Heart right ventricle (tissue), 16 donors: ENCODE measurements at places on chromosomes 1 and 21.
A peak's percentile ranks its signal among the peaks of the same experiment; 100 is the strongest.

DNA sequence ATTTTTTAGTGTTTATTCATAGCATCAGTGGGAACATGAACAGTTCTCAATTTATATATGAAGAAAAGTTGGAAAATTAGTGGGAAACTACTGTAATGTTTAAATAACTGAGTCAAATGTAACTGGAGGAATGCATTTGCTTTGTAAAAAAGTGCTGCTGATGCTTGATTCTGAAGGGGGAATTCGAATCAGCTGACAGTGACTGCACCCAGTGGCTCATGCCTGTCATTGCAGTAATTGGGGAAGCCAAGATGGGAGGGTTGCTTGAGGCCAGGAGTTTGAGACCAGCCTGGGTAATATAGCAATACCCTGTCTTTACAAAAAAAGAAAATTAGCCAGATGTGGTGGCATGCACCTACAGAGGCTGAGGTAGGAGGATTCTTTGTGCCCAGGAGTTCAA is 398.4 kb downstream of the ZP4 start:
- H3K4me1 ChIP-seq = peaks cover 10% of the 10 kb centered on the region
- no peaks in the 10 kb centered on the region for H3K36me3 ChIP-seq
- H3K27ac ChIP-seq = no peak overlapping the region
- H3K27me3 ChIP-seq = no peaks in the 10 kb centered on the region
- DNase-seq = no peak
- H3K4me3 ChIP-seq = no peak overlapping the region

- no peak overlapping the region for H3K27ac ChIP-seq
- H3K27me3 ChIP-seq = peaks cover 20% of the 10 kb centered on the region
- no peaks in the 10 kb centered on the region for H3K36me3 ChIP-seq
- no peak overlapping the region for H3K4me3 ChIP-seq
Observed at GRCh38 chr1:152141971-152142584, 16.9 kb downstream of the RPTN start.

DNA sequence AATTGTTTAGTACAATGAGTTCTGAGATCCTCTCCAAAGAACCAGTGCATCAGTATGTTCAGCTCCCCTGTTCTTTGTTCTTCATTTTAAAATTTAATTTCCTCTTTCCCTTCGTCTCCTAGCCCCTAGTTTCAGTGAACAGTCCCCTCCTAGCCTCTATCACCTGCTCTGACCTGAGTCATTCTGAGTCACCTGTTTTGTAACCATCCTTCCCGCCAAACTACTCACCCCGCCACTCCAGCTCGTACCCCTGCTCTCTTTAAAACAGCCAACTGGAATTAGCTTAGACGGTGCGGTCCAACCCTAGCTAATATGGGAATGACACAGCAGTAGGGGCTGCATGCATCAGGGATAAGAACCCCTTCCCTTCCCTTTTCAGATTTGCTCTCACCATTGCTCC is 16.8 kb upstream of the ERVH48-1 start:
- H3K27me3 ChIP-seq = no peaks in the 10 kb centered on the region
- peaks cover 11% of the 10 kb centered on the region for H3K4me1 ChIP-seq
- no peaks in the 10 kb centered on the region for H3K36me3 ChIP-seq
- H3K4me3 ChIP-seq = no peak overlapping the region
- no peak for DNase-seq
- no peak overlapping the region for H3K27ac ChIP-seq

GRCh38 chr1:196088541-196088940 is 519.7 kb downstream of the KCNT2 start:
- H3K27me3 ChIP-seq = no peaks in the 10 kb centered on the region
- no peak for DNase-seq
- no peak overlapping the region for H3K4me3 ChIP-seq
- no peaks in the 10 kb centered on the region for H3K4me1 ChIP-seq

DNA sequence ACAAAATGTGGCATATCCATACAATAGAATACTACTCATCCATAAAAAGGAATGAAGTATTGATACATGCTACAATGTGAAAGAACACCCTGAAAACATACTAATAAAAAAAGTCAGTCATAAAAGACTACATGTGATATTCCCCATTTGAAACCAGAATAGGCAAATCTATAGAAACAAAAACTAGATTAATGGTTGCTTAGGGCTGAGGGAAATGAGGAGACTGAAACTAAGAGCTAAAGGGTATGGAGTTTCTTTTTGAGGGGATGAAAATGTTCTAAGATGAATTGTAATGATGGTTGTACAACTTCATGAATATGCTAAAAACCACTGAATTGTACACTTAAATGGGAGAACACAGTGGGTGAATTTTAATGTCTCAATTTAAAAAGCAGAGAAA is 50.9 kb downstream of the ACBD6 start:
- no peaks in the 10 kb centered on the region for H3K36me3 ChIP-seq
- no peak overlapping the region for H3K4me3 ChIP-seq
- no peaks in the 10 kb centered on the region for H3K27me3 ChIP-seq

GRCh38 chr1:59672851-59673572 is 141.7 kb upstream of the HOOK1 start:
- H3K27ac ChIP-seq = peak overlapping the region; percentile 73
- H3K4me3 ChIP-seq = no peak overlapping the region

- H3K4me3 ChIP-seq = no peak overlapping the region
- no peaks in the 10 kb centered on the region for H3K27me3 ChIP-seq
- DNase-seq = no peak
- H3K36me3 ChIP-seq = no peaks in the 10 kb centered on the region
Observed at GRCh38 chr1:234901491-234902049, 227.1 kb downstream of the TOMM20 start.

DNA sequence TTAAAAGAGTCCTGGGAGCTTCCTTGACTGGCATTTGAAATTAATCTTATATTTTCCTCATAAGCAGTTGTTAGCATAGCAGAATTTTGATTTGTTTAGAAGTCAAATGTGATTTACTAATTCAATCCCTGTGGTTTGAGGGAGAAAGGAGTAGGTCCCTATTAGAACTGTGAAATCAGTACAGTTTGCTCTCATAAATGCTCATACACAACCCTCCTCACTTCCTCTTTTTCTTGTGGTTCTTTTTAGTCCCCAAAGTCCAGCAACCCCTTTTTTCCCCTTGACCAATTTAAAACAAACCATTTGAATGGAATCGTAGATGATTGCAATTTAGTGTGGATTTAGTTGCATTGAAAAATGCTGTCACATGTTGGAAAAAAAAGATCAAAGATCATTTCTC is 9.2 kb upstream of the IFI44 start:
- no peak overlapping the region for H3K27ac ChIP-seq
- H3K27me3 ChIP-seq = no peaks in the 10 kb centered on the region
- no peaks in the 10 kb centered on the region for H3K4me1 ChIP-seq
- H3K36me3 ChIP-seq = peaks cover 87% of the 10 kb centered on the region
- H3K4me3 ChIP-seq = no peak overlapping the region
